ENCODE measurements at places on chromosomes 12 and 14.

DNA sequence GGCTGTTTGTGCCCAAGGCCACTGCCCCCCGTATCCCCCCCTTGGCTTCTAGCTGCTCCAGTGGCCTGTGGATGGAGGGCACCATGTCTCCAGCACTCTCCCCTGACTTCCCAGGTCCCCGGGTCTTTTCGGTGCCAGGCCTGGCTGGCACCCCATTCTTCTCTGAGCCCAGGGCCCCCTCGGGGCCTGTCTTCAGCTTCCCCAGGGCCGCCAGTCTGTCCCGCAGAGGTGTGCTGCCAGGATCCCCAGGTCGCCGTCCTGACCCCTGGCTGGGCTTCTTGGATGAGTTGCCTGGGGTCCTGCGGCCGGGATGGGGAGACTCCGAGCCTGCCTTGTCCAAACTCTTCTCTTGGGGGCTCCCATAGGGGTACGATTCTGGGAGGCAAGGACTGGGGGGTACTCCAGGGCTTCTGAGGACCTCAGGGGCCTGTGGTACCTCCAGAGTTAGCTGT, 32.5 kb downstream of the NCKAP5L start:
- no peak for DNase-seq

DNA sequence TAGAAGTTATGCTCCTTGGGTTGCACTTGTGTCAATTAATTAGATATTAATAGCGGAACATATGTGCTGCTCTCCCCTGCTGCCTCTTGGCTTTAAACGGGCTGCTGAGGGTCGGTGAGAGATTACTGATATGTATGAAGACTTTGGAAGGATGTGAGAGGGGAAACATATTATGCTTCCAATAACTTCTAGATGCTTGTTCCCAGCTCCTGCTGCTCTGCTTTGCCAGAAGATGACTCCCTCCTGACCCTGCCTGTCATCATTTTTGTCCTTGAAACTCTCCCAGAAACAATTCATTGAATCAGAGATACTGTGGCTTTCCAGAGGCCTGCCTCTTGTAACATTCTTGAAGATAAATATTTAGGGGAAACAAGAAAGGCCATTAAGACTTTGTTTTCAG, 300.1 kb upstream of the STXBP6 start:
- DNase-seq: no peak

DNA sequence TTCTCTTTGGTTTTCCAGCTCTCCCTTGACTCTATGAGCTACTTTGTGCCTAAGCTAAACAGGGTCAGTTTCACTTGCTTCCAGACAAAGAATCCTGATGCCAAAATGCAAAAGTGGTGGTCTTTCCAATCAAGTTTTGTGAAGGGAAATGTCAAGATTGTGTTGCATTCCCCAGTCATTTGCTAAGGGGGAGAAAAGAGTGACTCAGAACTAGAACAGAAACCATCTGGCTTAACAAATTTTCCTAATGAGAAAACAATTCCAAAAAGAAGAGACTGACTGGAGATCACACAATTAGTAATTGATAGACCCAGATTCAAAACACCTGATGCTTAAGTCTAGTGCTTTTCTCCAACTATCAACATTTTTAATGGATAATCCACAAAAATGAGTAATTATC, 235.1 kb upstream of the DIO2 start:
- no peak for DNase-seq

GRCh38 chr12:116808113-116809105, 70.3 kb downstream of the RNFT2 start:
- no peak for DNase-seq

DNA sequence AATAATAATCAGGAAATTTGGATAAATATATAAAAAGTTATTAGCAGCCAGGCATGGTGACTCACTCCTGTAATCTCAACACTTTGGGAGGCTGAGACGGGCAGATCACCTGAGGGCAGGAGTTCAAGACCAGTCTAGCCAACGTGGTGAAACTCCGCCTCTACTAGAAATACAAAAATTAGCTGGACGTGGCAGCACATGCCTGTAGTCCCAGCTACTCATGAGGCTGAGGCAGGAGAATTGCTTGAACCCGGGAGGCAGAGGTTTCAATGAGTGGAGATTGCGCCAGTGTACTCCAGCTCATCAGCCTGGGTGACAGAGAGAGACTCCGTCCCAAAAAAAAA, 64.5 kb downstream of the SYT1 start:
- no peak for DNase-seq

GRCh38 chr14:34436960-34437728, 24.9 kb downstream of the SPTSSA start:
- no peak for DNase-seq

DNA sequence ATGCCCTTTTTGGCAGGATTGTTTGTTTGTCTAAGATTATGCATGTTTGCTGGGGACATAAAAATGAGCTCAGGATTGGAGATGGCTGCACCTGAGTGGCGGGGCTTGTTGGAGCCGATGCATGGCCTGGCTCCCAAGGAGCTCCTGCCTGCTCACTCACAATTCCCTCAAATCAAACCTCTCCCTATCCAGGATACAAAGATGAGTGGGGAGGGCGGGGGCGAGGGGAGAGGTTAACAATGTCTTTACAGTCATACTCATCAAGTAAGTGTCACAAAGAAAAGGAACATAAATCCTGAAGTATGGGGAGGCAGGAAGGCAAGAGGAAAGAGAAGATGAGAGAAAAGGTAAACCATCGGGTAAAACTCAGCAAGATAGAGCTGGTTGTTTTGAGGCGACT, 104.0 kb upstream of the COCH start:
- DNase-seq: no peak

- DNase-seq: no peak
These were observed 5.0 kb upstream of the SRSF9 start for GRCh38 chr12:120474616-120474960.

GRCh38 chr12:56601503-56601902, 28.6 kb downstream of the BAZ2A start:
- no peak for DNase-seq

DNA sequence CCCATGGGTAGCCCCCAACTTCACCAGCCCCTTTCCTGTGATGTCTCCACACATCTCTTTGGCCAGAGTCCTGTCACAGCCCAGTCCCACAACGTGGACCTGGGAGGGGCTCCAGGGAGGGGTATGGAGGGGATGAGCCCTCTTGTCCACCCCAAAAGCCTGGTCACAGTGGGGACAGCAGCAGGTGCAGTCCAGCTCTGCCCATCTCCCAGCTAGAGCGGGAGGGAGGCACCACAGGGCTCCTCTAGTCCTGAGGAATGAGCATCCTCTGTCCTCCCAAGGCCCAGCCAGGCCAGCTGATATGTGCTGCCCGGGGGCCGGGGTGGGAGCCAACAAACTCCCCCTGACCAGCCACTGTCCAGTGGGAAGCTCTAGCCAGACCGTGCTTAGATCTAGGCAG, 43.5 kb upstream of the EIF5 start:
- DNase-seq: no peak

- DNase-seq: no peak
These were observed 268.7 kb upstream of the SEL1L start for GRCh38 chr14:81802341-81802740.

GRCh38 chr12:128991716-128992115, 138.4 kb downstream of the GLT1D1 start:
- no peak for DNase-seq

GRCh38 chr14:100781952-100782351, 44.0 kb upstream of the MEG3 start:
- DNase-seq: no peak

DNA sequence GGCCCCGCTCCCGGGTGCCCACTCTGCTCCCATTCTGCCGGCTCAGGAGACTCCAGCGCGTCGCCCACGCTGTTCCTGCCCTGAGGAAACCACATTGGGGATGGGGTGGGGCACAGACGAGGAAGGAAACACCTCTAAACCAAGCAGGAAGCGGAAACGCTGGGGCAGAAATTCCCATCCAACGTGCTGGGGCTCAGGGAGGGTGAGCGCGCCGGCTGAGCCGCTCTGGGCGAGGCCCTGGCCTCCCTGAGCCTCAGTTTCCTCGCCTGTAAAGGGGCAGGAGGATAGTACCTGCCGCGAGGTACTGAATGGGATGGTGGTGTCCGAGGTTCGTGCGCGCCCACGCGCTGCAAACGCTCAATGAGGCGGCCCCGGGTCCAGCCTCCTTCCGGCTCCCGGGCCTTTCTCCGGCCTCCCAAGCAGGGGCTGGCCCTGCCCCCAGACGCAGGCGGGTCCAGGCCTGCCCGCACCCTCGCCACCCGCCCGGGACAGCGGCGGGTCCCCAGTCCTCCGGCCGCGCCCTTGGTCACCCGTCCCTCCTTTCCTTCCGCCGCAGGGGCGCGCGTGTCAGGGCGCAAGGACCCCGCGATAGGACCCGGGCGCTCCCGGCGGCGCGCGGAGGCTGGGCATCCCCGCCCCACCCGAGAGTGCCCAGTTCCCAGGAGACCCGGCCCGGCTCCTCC, 673 bp downstream of the BEGAIN start:
- DNase-seq: no peak

DNA sequence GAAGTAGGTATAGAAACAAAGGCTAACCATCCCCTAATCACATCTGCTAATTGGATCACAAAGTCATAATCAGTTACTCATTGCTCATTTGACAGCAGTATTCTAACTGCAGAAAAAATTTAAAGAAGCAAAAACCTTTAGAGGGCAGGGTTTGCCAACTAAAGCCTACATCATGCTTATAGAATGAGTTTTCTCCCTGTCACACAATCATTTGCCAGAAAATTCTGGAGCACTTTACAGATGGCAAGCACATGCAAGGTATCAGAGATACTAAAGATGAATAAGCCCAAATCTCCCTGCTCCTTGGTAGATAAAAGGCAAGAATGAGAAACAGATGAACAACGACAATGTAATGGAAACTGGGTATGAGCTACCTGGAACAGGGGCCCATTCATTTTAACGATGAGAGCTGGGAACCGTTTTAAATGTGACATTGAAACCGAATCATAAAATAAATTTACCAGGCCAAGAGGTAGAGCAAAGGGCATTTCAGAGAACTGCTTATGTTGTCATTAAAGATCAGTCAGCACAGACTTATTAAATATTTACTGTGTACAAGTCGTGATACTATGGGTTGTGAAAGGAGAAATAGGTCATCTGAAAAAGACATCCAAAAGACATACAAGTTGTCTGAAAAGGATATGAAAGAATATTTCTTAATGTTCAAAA, 211.4 kb upstream of the ABCD2 start:
- DNase-seq: no peak

DNA sequence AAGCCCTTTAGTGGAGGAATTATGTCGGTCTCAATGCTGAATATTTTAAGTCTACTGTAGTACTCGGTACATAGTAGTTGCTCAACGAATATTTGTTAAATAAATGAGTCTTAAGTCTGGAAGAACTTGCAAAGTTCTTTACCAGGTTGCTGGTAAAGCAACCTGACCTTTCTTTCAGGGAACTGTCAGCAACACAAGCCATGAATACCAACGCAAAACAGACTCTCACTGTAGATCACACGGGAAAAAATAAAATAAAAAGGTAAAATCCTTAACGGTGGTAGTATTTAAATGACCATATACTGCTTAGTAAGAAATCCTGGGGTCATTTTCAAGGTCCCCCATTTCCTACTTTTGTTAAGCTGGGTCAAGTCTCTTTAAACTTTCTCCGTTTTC, 447 bp upstream of the NUBPL start:
- DNase-seq: no peak

DNA sequence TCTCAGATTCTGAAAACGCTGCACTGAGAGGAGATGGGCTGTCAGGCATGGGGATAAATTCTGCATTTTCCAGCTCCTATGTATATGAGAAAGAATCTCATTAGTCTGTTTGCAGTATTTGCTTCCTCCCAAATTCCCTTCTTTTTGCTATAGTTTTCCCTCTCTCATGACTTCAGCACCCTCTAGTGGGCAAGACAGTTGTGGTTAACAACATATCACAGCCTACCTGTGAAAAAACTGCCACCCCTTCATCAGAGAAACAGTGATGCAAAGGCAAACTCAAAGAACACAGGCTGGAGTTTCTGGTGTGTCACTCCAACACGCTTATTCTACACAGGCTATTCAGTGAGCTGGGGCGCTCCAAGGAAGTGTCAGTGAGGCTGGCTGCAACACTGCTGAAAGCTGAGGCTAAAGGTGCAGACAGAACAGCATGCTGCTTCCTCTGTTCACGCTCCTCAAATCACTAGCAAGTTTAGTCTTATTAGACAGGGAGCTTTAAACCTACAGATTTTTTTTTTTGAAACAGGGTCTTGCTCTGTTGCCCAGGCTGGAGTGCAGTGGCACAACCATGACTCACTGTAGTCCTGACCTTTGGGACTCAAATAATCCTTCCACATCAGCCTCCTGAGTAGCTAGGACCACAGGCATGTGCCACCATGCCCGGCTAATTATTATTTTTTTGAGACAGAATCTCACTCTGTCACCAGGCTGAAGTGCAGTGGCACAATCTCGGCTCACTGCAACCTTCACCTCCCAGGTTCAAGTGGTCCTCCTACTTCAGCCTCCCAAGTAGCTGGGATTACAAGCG, 19.3 kb downstream of the ZC2HC1C start:
- DNase-seq: no peak

DNA sequence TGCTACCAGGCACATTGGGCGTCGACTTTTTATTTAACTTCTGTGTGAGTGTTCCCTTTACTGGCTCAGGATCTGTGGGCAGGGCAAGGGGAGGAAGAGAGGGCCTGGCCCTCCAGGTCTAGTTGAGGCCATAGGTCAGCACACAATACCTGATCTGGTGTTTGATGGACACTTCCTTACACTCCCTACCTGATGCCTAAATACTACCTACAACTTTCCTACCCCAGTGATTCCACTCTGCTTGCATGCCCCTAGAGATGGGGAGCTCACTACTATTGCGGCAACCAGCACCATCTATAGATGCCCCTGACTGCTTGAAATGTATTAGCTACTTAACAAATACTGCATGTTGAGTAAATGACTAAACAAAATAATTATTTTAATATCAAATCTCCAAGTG, 20.8 kb upstream of the BEGAIN start:
- no peak for DNase-seq

GRCh38 chr14:66853311-66853710, 335.9 kb upstream of the GARIN2 start:
- DNase-seq: no peak

- DNase-seq: no peak
These were observed 448.1 kb upstream of the DCN start for GRCh38 chr12:91630596-91631293.

DNA sequence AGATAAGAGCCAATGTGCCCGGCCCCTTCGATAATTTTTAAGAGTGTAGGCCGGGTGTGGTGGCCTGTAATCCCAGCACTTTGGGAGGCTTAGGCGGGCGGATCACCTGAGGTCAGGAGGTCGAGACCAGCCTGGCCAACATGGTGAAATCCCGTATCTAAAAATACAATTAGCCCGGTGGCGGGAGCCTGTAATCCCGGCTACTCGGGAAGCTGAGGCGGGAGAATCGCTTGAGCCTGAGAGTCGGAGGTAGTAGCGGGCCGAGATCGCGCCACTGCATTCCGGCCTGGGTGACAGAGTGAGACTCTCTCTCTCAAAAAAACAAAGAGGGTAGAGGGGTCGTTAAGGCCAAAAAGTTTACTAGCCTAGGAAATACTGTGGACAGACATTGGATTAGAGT, 2.6 kb downstream of the KRAS start:
- no peak for DNase-seq

GRCh38 chr12:53995378-53996239, 4.4 kb upstream of the HOXC9 start:
- DNase-seq: no peak

Data from NCI-H1930 (cell line).